ENCODE measurements at places on chromosomes 13 and 19. TPM values are rescaled to one million over a fixed set of nuclear protein-coding genes. Genes with fewer than 3 reads are reported as not detected.

Gene RFPL4AL1
- not detected for total RNA-seq

Gene CYP2A7
- total RNA-seq, result not detected

Gene NOVA2
- not detected for total RNA-seq

Gene CEBPA
- total RNA-seq, result 1.1 TPM

Gene CCDC70
- total RNA-seq, result not detected

Gene IFNL1
- total RNA-seq, result not detected

Gene RUBCNL
- total RNA-seq, result 0.24 TPM

Gene ZNF71
- total RNA-seq, result 6.6 TPM

Gene KIR3DL2
- total RNA-seq, result 1.3 TPM

Gene ZNF708
- 24.2 TPM for total RNA-seq

GRCh38 chr13:108263621-108264355, 5.7 kb upstream of the TNFSF13B start:
- H3K4me3 ChIP-seq, result no peak overlapping the region
- no peaks in the 10 kb centered on the region for H3K36me3 ChIP-seq
- no peak overlapping the region for H3K27ac ChIP-seq
- DNase-seq, result no peak
- no peaks in the 10 kb centered on the region for H3K27me3 ChIP-seq

- H3K4me1 ChIP-seq, result no peaks in the 10 kb centered on the region
- no peak for DNase-seq
- no peaks in the 10 kb centered on the region for H3K36me3 ChIP-seq
- no peak overlapping the region for H3K4me3 ChIP-seq
Measured at GRCh38 chr13:110023729-110024644, 237.6 kb upstream of the IRS2 start.

DNA sequence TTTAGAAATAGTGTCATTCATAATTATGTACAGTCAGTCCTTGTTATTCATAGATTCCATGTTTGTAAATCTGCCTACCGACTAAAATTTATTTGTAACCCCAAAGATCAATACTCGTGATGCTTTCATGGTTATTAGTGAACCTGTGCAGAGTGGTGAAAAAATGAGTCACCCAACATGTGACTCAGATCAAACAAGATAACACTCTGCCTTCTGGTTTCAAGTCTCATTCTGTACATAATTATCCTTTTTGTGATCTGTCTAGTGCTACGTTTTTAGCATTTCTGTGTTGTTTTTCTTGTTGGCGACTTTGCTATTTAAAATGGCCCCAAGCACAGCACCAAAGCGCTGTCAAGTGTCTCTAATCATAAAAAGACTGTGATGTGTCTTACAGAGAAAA, 274.7 kb downstream of the SUCLA2 start:
- H3K4me3 ChIP-seq, result no peak overlapping the region
- H3K36me3 ChIP-seq, result no peaks in the 10 kb centered on the region
- H3K27ac ChIP-seq, result no peak overlapping the region
- no peaks in the 10 kb centered on the region for H3K27me3 ChIP-seq

DNA sequence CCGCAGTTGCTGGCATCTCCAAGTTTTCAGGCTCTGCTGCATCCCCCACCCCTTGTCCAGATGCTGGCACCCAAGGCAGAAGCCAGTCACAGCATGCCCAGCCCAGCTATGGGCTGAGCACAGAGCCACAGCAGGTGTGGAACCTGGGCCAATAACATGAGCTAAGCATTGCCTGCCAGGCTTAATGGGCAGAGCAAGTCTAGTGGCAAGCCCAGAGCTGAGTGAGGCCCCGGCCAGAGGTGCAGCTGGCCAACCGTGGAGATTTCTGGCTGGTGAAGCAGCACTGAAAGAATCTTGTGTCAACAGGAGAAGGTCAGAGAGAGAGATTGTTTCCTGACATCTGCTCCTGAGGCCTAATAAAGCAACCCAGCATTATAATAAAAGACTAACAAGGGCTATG, 111.0 kb downstream of the B3GLCT start:
- DNase-seq, result no peak
- no peak overlapping the region for H3K4me3 ChIP-seq
- no peaks in the 10 kb centered on the region for H3K4me1 ChIP-seq
- H3K27me3 ChIP-seq, result no peaks in the 10 kb centered on the region
- no peak overlapping the region for H3K27ac ChIP-seq

- H3K4me1 ChIP-seq, result no peaks in the 10 kb centered on the region
- H3K27me3 ChIP-seq, result no peaks in the 10 kb centered on the region
- DNase-seq, result no peak
- H3K4me3 ChIP-seq, result no peak overlapping the region
- H3K36me3 ChIP-seq, result no peaks in the 10 kb centered on the region
Measured at GRCh38 chr13:84588023-84588422, 705.7 kb upstream of the SLITRK1 start.

- no peaks in the 10 kb centered on the region for H3K4me1 ChIP-seq
- H3K4me3 ChIP-seq, result no peak overlapping the region
- no peaks in the 10 kb centered on the region for H3K27me3 ChIP-seq
- DNase-seq, result no peak
Measured at GRCh38 chr13:101893021-101893420, 440.5 kb downstream of the ITGBL1 start.

- no peak for DNase-seq
- no peak overlapping the region for H3K27ac ChIP-seq
- no peaks in the 10 kb centered on the region for H3K4me1 ChIP-seq
- no peaks in the 10 kb centered on the region for H3K36me3 ChIP-seq
- no peaks in the 10 kb centered on the region for H3K27me3 ChIP-seq
Measured at GRCh38 chr13:55566334-55566733, 1574.4 kb upstream of the PRR20A start.

GRCh38 chr19:49837009-49837310, 14.0 kb upstream of the PTOV1 start:
- no peak overlapping the region for H3K27ac ChIP-seq
- no peaks in the 10 kb centered on the region for H3K27me3 ChIP-seq
- H3K4me1 ChIP-seq, result no peaks in the 10 kb centered on the region
- no peak for DNase-seq
- no peaks in the 10 kb centered on the region for H3K36me3 ChIP-seq

DNA sequence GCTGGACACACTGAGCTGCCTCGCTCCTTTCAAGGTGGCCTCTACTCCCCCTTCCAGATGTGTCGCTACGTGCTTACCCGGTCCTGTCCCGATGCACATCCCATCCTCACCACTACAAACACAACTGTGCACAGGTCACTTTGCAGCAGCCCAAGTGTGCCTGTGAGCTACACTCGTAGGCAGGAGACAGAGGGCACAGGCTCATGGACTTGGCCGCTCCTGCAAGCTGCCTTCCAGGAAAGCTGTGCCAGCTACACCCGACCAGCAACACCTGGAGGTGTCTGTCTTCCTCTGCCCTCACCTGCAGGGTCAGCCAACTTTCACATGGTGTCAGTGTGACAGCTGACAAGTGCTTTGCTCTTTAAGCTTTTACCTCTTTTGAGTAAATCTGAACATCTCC, 15.4 kb downstream of the CARS2 start:
- no peaks in the 10 kb centered on the region for H3K36me3 ChIP-seq
- no peaks in the 10 kb centered on the region for H3K27me3 ChIP-seq
- H3K4me1 ChIP-seq, result no peaks in the 10 kb centered on the region

- peaks cover 14% of the 10 kb centered on the region for H3K4me1 ChIP-seq
- H3K4me3 ChIP-seq, result no peak overlapping the region
- peak overlapping the region; percentile 4 for H3K27ac ChIP-seq
- DNase-seq, result no peak
Measured at GRCh38 chr13:114166381-114167131, 12.5 kb upstream of the CFAP97D2 start.

Data from naive thymus-derived CD4-positive, alpha-beta T cell (primary cell).